ENCODE measurements at places on chromosomes 3 and 15.

DNA sequence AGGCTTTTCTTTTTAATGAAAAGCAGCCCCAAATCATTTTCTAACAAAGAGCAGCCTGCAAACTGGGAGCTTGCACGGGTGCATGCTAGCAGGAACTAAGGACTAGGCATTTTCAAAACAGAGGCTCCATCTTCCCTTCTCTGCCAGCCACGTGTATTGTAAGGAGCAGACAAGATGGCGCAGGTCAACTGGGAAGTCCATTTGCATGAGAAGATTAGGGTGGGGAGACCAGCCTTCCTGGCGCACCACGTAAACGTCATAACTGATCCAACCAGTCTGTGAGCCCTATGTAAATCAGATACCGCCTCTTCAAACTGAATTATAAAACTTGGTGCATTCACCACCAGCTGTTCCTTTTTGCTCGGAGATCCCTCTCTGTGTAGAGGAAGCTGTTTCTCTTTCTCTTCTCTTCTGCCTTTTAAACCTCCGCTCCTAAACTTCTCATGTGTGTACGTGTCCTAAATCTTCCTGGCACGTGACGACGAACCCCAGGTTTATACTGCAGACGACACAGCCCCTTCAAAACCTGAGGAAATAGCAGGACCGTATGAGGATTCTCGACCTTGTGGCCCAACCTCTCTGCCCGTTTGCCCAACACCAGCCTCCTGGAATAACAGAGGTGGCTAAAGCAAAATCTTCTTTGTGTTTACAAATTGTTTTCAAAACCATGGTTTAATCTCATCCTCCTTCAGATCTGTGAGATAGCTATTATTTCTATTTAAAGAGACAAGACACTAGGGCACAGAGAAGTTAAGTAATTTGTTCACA is 26.4 kb upstream of the SLC30A4 start:
- DNase-seq = no peak

DNA sequence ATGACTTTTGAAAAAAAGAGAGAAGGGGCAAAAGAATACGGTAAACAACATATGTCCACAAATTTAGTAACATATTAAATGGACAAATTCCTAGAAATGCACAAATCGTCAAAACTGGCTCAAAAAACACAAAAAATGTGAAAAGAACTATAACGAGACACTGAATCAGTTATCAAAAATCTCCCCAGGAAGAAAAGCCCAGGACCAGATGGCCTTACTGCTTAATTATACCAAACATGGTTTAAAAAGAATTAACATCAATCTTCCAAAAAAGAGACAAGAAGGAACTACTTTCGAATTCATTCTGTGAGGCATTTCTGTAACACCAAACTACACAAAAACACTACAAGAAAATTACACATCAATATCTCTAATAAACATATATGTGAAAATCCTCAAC is 117.4 kb downstream of the STAG1 start:
- DNase-seq = no peak

DNA sequence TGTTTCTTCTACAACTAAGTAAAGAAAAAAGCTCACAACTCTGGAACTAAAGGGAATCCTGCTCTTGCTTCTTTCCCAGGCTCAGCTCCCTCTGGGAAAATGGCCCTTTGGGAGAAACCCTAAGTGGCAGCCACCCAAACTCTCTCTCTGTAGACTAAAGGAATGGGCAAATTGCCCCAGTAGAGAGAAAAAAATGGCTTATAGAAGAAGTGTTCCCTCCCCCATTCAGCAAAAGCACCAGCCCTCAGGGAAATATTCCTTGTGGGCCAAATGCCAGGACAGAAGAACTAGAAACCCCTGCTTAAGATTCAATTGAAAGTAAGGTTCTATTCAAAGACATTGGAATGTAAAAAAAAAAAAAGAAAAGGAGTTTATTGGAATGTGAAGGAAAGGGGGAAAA is 603.7 kb upstream of the ALCAM start:
- DNase-seq = peak; percentile 5

DNA sequence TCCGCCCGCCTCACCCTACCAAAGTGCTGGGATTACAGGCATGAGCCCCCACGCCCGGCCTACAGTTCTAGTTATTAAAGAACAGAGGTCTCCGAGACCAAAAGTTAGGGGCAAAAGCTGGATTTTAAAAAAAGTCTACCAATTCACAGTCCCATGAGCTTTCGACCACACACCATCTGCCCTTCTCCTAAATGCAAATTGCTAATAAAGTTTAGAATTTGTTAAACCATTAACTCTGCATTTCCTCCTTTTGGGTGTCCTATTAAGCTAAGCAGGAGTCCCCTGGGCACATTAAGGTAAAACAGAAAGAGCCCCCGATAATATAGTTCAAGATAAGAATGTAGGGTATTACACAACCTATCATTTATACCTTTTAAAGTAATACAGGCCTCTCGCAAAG is 322.7 kb downstream of the FOXP1 start:
- no peak for DNase-seq

DNA sequence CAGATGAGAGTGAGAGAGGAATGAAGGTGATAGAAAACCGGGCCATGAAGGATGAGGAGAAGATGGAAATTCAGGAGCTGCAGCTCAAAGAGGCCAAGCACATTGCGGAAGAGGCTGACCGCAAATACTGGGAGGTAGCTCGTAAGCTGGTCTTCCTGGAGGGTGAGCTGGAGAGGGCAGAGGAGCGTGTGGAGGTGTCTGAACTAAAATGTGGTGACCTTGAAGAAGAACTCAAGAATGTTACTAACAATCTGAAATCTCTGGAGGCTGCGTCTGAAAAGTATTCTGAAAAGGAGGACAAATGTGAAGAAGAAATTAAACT is 88.9 kb downstream of the EOMES start:
- no peak for DNase-seq

DNA sequence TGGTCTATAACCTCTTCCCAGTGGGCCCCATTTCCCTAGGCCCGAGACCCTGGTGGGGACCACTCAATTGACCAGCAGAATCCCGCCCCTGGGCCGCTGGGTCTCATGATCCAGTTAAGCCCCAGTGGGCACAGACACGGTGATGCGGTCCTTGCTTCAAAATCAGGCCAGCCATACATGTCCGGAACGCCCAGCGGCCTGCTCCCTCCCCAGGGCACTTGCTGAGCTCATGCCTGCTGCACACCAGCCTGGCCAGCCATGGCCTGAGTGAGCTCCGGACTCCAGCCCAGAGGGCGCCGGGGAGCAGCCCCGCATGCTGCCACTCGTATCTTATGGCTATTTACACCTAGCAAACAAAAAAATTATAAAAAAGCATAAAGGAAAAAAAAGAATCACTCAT is 34.4 kb upstream of the IQSEC1 start:
- no peak for DNase-seq

DNA sequence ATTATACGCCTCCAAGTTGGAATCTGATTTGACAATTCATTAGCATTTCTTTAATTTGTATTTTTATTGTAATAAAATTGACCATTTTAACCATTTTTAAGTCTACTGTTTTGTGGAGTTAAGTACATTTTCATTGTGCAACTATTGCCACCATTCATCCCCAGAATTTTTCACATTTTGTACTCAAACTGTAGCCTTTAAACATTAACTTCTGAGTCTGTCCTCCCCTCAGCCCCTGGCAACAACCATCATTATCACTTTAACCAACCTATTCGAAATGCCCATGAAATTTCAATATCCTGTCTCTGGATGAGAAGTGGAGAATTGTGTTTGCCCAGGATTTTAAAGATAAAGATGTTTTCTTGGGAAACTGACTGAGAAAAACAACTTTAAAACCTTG is 27.7 kb downstream of the IL1RAP start:
- DNase-seq = no peak

- peak; percentile 53 for DNase-seq
Observed at GRCh38 chr15:75727851-75728715, 15.4 kb upstream of the CSPG4 start.
